ENCODE measurements at places on chromosomes 11 and 22.
A peak's percentile ranks its signal among the peaks of the same experiment; 100 is the strongest.

GRCh38 chr11:95301474-95301873 lies 70.5 kb upstream of the SESN3 start:
- DNase-seq: peak; percentile 3

- peak; percentile 83 for DNase-seq
Measured at GRCh38 chr11:45652781-45653180, 12.6 kb downstream of the CHST1 start.

DNA sequence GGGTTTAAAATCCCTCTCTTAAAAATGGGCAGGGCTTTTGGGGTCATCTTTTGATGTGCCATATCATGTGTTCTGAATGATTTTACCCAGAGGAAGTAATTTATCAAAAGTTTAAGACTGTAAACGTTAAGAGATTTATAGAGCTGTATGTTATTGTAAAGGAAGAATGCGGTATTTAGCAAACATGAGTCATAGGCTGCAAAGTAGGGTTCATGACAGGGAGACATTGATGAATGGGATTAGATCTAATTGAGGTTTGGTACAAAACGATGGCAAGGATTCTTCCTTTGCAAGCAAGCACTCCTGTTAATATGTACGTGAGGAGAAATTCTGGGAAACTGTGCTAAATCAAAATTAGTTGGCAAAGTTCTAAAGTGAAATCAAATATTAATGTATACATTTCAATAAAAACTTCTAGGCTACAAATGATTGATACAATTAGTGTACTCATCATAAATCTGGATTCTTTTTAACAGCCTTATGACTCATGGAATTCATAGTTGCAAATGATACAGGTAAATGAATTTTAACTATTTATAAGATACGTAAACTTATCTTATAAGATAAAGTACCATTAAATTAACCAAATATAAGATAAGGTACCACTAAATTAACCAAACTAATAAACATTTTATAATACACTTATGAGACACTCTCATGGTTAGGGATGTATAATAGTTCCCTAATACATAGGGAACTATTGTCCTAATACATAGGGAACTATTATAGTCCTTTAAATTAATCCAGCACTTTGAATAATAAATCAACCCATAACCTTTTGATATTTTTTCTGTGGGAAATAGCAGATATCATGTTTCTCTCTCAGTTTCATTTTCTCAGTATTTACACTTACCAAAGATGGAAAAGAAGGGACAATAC lies 58.4 kb downstream of the KIF18A start:
- DNase-seq: peak; percentile 8

GRCh38 chr11:5317292-5317691 lies 6.8 kb downstream of the OR51B2 start:
- DNase-seq: no peak

GRCh38 chr11:17601256-17601671 lies 54.2 kb downstream of the OTOG start:
- no peak for DNase-seq

- no peak for DNase-seq
Measured at GRCh38 chr22:24026733-24027132, 15.6 kb downstream of the CABIN1 start.

DNA sequence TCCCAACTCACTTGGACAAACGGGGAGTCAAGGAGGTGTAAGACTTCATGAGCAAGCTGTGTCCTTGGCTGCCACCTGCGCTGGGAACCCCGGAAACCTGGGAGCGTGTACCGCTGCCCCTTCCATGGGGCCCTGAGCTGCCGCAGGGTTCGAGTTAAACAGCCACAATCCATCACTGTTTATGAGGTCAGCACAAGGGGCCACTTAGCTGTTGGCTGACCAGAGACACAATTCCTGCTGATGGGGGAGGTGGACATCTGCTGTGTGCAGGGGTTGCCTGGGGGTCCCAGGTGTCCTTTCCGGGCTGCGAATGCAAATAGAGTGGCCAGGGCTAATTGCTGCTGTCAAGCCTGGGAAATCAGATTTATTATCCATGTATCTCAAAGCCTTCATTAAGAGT lies 549.3 kb downstream of the BRD1 start:
- DNase-seq: no peak

DNA sequence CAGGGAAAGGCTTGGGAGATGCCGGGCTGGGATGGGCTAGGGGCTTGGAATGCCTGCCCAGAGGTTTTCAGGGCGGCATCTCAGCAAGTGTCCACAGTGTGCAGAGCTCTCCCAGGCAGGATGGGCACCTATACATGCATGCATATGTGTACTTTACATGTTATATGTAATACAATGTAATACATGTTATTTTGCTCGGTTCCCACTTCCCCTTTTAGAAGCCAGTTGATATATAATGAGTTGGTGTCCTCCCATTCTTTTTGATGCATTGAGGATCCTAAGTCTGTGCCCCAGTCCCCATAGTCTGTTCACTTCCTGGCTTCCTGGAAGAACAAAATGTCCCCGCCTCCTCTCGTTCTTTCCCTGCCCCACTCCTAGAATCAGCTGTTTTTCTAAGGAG lies 20.1 kb upstream of the EIF3D start:
- DNase-seq: no peak

DNA sequence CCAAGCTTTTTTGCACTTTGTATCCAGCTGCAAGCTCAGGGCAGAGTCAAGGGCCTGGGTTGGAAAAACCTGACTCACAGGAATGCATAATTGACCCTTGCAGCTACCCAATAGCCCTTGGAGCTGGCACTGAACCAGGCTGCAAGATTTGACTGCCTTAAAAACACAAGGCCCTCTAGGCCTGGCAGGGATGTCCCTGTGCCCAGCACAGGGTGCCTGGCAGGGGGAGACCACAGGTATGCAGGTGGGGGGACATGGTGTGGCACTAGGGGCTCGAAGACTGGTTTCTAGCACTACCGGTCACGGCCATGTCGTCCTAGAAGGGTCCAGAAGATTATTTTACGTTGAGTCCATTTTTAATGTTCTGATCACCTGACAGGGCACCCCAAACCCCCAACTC lies 30.2 kb downstream of the SBF1 start:
- peak; percentile 74 for DNase-seq

GRCh38 chr11:132126973-132127899 lies 756.8 kb downstream of the NTM start:
- peak; percentile 90 for DNase-seq

GRCh38 chr11:111019871-111020670 lies 225.5 kb upstream of the POU2AF2 start:
- DNase-seq: peak; percentile 8

DNA sequence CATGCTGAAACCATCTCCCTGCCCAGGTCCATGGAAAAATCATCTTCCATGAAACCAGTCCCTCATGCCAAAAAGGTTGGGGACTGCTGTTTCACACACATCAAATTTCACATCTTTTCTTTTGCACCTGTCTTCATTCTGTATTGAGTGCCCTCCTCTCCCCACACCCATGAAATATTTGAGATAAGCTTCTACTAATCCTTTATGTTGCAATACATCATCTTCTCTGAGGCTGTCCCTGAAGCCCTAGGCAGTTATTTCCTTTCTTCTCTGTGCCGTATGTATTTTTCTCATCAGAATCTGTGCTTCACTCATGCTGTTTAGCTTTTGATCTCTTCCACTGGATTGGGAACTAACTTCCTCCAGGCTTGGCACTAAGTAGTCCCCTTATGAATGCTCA lies 40.0 kb upstream of the RRM1 start:
- DNase-seq: no peak

Data from AG10803 (cell line).